NCI-H187 treated with DMSO at 0.1 percent for 48 hours (cell line): ENCODE measurements at places on chromosomes 5 and 9.

GRCh38 chr5:68318955-68319705 is 103.6 kb downstream of the PIK3R1 start:
- no peak for DNase-seq

DNA sequence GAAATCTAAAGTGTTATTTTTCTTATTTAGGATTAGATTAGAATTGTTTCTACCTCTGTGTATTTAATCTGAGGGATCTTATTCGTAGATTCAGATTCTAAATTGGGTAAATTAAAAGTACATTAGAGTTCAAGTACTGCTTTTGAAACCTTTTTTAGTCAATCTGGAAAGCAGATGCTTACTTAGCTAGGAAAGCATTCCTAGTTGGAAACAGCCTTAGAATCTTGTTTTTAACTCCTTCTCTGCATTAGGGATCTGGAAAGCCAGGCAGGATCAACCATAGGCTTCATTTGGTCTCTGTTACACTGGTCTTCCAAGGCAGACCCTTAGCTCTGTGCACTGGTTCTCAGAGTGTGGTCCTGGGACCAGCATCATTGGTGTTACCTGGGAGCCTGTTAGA is 247.4 kb downstream of the NR3C1 start:
- DNase-seq = no peak

GRCh38 chr5:68459810-68460139 is 244.2 kb downstream of the PIK3R1 start:
- no peak for DNase-seq

GRCh38 chr9:108724652-108725051 is 131.1 kb downstream of the ACTL7B start:
- DNase-seq = no peak

DNA sequence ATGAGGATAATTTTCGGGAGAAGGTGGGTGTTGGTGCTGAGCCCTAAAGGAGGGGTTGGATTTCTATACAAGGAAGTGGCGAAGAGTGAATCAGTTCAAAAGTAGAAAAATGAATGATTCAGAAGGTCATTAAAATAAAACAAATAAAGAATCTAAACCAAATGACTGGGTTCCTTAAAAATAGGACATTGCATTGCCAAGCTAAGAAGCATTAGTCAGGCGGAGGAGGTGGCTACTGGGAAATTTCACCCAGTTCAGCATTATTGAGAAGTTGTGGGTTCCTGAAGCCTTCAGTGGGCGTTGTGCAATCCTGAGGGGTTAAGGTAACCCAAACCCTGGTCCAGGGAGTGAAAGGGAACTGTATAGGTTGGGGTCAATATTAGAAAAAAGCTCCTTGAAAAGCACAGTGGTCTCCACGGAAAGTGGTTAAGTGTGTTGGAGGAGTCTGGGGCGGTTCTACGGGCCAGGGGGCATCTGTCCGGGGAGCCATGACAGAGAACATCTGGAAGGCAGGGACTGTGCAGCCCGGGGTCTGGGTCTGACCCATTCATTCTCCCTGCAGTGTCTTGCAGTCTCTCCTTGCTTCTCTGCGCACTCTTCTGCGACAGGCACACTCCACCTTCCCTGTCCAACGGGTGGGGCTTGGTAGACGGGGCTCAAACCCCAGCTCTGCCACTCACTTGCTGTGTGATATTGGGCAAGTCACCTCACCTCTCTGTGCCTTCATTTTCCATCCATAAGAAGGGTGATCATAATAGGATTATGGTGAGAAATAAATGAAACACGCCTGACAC is 27.6 kb upstream of the DUSP1 start:
- DNase-seq = no peak

DNA sequence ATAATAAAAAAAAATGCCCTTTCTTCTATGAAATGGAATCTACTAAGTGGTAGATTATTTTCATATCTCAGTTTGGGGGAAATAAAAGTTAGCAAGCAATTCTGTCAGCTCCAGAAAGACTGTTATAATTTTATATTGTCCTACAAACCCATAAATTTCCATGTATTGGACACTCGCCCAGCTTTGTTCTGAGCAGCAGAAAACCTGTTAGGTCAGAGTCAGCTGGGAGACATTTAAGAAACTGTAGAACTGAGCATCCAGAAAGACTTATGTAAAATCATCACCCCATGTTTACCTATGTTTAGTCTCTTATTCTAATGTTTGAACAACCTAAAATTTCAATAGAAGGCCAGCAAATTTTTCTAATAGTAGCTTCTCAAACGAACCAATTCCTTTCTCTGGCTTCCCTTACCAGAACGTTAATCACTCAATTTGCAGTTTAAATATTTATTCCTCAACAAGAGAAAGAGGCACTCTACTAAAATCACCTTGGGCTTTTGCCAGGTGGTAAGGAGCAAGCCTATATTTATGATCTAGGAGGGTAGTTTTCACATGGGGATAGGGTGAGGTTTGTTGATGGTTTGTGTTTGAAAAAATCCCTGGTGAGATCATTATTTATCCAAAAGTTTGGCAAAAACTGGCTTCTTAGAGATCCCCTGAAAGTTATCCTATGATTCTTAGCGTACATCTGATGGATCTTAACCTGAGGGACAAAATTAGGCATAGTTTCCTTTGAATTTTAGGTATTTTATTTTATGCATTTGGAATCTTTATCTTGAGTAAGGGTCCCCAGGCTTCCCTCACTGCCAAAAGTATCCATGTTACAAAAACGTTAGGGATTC is 34.4 kb downstream of the MACROH2A1 start:
- no peak for DNase-seq

DNA sequence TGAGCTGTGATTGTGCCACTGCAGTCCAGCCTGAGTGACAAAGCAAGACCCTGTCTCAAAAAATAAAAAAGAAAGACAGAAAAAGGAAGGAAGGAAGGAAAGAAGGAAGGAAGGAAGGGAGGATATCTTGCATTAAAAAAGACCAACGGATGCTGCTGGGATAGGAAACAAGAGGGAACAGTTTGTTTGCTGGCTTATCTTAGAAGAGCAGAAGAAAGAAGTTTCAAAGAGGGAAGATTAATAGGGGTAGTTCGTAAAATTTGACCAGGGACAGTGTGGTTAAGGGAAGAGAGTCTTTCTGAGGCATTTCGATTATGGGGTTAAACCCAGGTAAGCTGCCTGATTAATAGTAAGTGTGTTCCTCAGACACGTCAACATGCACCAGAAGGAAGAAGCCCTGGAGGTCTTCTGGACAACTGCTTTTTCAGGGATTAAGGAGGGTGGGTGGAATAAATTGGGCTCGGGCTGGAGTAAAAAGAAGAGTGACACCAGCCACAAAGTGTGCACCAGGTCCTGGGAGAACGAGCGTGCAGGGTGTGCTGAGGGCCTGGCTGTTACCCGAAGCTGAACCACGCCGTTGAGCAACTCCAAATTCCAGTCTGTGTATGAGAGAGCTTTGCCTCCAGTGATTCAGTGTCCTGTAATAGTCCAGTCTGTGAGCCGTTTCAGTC is 24.8 kb downstream of the FYB1 start:
- DNase-seq = no peak

- no peak for DNase-seq
Measured at GRCh38 chr5:1129711-1130055, 17.8 kb upstream of the SLC12A7 start.

DNA sequence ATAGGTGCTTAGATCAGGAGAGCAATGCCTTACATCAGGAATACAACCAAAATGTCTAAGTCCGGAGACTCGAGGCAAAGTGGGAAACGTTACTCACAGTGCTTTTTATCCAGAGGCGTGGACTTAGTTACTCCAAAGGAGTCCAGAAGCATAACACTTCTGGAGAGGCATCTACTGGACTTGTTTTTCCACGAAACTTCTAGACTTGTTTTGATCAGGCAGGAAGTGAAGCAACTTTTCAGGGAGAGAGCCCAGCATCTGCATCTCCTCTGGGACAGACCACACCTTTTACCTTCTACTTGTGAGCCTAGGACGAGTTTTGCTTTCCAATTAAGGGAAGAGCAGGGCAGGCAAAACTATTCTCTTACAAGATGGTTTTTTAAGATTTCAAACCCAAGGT is 1.2 kb upstream of the TJP2 start:
- DNase-seq = no peak

DNA sequence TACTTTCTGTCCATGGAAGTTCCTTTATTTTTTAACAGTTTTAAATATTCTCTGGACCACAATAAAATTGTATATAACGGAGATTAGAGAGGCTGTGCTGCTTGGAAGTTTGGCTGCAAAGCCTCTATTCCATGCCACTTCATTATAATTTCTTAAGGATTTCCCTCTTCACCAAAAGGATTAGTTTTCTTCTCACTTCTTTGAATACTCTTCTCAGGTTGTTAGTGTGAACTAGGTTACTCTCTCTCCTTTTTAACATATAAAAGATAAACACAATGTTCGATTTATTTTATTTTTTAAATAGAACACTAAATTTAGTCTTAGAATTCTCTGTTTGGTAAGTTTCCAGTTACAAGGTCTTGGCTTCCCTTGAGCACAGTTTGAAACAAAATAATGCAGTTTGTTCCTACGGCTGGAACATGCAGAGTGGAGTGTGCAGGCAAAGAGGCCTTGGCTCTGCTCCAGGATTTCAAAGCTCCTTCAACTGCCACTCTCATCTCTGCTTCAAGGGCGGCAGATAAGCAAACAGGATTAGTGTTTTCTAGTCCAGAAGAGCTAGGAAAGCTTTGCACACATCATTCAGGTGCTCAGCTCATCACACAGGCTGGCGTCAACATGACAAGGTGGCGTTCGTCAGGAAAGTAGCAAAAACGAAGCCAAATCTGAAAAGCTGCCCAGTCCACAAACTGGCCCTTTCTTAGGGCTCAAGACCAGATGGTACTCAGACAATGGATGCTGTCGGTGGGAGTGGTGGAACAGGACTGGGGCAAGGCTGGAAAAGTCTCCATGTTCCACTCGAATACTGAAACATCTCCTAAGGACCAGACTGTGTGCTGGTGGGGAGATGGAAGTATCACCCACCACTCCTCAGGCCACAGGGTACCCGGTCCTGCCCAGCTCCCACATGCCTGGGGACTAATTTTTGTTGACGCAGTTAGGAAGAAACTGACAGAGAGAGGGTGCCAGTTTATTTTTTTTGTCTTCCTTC is 286.6 kb downstream of the CRB2 start:
- DNase-seq = peak; percentile 72

DNA sequence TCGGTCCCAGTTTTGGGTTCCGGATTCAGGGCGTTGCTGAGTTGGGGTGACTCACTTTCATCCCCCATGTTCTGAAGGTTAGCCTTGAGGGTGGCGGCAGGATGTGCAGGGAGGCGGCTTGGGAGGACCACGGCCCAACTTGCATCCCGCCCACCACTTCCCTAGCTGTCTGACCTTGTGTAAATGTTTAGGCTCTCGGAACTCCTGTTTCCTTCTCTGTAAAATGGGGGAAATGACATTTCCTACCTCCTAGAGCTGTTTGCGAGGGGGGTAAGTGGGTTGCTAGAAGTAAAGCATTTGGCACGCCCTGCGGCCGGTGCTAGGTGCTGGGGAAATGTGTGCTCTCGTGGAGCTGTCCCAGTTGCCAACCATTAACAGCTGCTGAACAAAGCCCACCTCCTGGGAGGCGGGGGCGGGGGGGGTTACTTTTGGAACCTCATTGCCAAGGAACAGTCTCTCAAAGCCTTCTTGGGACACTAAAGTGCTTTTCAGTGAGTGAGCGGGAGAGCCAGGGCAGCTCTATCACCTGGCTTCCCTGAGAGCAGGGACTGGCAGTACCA is 27.5 kb downstream of the PTGES2 start:
- DNase-seq = no peak

DNA sequence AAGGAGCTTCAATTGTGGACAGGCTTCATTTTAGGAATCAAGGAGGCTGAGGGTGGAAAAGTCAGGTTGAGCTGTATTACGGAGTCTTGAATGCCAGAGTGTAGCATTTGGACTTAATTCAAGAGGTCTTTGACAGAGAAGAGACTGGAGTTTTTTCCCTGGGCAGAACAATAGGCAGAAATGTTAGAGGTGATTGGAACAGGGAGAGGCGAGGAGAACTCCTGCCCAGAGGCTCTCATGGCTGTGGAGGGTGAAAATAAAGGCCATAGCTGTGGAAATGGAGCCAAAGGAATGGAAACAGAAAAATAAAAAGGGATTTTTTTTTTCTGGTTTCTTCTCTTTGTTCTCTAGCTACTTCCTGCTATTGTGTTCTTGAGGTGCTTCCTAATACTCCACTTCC is 3.7 kb upstream of the IFNB1 start:
- DNase-seq = no peak

- no peak for DNase-seq
Measured at GRCh38 chr5:54093861-54094260, 216.5 kb downstream of the ARL15 start.
